ENCODE measurements at places on chromosomes 5 and 9.

GRCh38 chr9:114311571-114312512 lies 11.1 kb upstream of the ORM1 start:
- no peak for DNase-seq

DNA sequence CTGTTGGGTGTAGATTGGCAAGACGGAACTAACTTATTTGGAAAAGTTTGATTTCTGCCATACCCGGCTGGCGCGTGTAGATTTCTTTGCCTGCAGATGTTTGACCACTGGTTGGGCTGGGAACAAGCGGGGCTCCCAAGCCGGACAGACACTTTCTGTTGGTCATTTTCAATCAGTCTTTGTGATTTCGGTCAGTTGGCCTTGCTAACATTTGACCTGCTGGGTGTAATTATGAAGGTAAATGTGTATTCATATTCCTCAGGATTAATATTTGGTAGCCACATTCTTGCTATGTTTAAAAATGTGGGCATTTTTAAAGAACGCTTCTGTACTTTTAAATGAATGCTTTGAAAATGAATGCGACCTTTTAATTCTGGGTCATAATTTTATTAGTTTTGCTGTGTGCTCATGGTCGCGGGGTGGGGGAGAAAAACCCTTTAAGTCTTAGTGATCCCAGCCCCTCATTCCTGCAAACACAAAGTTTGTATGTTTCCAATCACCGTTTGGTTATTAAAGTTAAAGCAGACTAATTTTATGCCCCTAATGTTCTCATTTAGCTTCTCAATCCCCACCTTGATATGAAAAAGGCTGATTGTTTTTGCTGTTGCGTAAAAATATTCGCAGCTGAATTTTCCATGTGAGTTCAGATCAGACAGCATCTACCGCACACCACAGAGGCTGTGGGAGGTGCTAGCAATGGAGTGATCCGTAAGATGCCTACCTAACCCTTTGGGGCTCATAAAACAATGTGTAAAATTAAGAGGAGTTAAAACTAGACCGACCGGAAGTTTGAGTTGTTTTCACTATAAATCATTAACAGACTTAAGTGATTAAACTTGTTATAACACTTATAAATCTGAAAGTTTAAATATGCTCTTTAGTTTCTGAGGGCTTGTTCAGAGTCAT lies 1.5 kb downstream of the RASGRF2 start:
- no peak for DNase-seq

DNA sequence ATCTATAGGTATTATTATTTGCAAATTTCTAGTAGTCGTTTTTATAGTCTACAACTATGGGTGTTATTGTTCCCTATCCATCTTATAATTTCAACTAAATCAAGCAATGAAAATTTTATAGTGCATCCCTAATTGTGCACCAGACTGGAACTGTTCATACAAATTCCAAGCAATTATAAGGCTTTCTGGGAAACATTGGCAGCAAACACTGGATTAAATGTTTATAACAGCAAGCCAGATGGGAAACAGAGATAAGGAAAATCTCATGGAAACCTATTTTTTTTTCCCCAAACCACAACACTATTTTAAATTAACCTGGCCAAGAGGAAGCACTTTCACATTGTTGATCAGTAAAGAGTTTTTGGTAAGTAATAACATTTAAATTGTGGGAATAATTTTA lies 524.3 kb downstream of the RASEF start:
- no peak for DNase-seq

GRCh38 chr9:110356639-110357395 lies 19.2 kb upstream of the TXNDC8 start:
- no peak for DNase-seq

GRCh38 chr9:137913771-137914767 lies 36.5 kb downstream of the CACNA1B start:
- no peak for DNase-seq
